Esophagus mucosa (tissue), 1 donor: ENCODE measurements at places on chromosomes 11 and 22. TPM values are rescaled to one million over a fixed set of nuclear protein-coding genes. Genes with fewer than 3 reads are reported as not detected.

PHLDA2 gene
- 45.0 TPM for total RNA-seq

ABTB2 gene
- 3.4 TPM for total RNA-seq

HBB gene
- total RNA-seq: 20.2 TPM

FOLR2 gene
- total RNA-seq: 0.24 TPM

FXYD6 gene
- total RNA-seq: 1.6 TPM

CYTH4 gene
- 1.6 TPM for total RNA-seq

VPS51 gene
- total RNA-seq: 76.4 TPM

KCNK4 gene
- not detected for total RNA-seq

OR2AT4 gene
- not detected for total RNA-seq

PPFIA1 gene
- total RNA-seq: 25.1 TPM

OR4A16 gene
- total RNA-seq: not detected

CDPF1 gene
- 3.1 TPM for total RNA-seq

FIBIN gene
- 1.2 TPM for total RNA-seq

KCNJ1 gene
- not detected for total RNA-seq

CD6 gene
- total RNA-seq: 0.80 TPM

RIBC2 gene
- total RNA-seq: 0.64 TPM

CLMP gene
- 3.7 TPM for total RNA-seq

LRRC51 gene
- 5.5 TPM for total RNA-seq

BIK gene
- 22.9 TPM for total RNA-seq

CCDC87 gene
- 0.16 TPM for total RNA-seq
